ENCODE measurements at places on chromosomes 3 and 15. TPM values are rescaled to one million over a fixed set of nuclear protein-coding genes. Genes with fewer than 3 reads are reported as not detected.

IGSF11 gene
- total RNA-seq: 5.6 TPM

SLC22A13 gene
- 0.13 TPM for total RNA-seq

SH2D7 gene
- not detected for total RNA-seq

HDC gene
- total RNA-seq: not detected

ADAMTS7 gene
- 6.1 TPM for total RNA-seq

PLA2G4B gene
- total RNA-seq: 2.1 TPM

Measured in A549 treated with CORT108297 at 1 μM for 4 hours (cell line).